H7 (cell line): ENCODE measurements at places on chromosomes 6 and 20. TPM values are rescaled to one million over a fixed set of nuclear protein-coding genes. Genes with fewer than 3 reads are reported as not detected.

DNA sequence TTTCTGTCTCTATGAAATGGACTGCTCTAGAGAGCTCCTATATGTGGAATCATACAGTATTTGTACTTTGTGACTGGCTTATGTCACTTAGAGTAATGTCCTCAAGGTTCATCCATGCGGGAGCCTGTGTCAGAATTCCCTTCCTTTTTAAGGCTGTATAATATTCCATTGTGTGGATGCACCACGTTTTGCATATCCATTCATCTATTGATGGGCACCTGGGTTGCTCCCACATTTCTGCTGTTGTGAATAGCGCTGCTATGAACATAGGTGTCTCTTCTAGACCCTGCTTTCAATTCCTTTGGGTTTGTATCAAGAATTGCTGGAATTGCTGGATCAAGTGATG lies 155.4 kb downstream of the BMP7 start:
- no peak for DNase-seq

DNA sequence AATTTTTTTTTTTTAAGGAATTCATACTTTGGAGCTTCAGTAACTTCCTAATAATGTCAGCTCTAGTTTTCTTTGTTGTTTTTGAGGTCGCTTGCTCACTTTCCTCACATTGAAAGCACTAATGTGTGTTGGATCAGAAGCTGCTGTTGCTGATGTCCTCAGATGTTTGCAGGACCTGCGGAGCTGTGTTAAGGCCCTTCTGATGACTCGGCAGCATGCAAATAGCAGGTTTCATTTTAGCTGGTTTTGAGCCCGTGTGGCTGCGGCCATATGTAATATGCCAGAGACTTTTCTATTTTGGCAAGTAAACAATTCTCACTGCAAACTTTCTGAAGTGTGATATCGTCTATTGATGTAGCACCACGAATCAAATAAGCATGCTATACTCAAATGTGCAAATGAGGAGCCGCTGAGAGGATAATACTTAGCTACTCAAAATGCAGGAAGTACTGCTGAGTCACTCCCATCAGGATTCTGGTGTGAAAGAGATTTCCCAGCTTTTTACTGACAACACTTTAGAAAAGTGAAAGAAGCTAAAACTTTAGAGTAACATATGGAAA lies 187.8 kb downstream of the SASH1 start:
- no peak for DNase-seq

DNA sequence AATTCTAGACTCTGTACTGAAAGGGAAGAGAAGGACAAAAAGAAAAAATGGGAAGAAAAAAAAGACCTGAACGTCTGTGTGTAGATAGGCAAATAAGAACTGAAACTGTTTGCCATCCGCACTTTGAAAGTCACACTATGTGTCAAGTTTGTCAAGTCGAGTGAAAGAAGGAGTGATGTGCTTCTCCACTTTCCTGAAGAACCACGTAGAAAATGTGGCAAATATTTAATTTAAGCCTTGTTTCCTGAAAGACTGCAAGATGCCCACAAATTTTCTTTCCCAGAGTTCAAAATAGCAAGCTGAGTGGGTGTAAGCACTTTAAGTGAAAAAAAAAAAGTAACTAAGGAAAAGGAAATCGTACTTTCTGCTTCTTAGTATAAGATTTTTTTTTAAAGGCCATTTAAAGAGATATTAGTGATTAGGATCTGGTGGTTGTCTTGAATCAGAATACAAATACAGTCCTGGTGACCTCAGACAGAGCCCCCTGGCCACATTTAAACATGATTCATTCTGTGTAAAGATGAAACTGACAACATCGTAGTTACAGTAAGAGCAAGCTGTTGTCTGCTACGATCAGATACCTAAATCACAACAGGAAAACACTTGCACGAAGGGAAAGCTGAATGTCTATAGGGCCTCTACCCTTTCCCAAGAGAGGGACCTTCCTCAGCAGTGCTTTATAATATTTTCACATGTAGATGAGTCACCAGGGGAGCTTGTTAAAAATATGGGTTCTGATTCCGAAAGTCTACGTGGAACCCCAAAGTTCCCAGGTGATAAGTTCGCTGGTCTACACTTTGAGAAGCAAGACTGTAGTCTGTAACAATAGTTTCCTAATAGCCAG lies 102.3 kb downstream of the HIVEP2 start:
- no peak for DNase-seq

- DNase-seq = no peak
These were observed 278.1 kb upstream of the SASH1 start for GRCh38 chr6:148064406-148065134.

Gene NPEPL1
- total RNA-seq = 30.9 and 33.8 TPM in 2 replicates

Gene DLK2
- 0.33 and 0.42 TPM in 2 replicates for total RNA-seq

Gene OXT
- total RNA-seq = 1.5 TPM in 1 of 2 replicates, not detected in the other

Gene CLVS2
- total RNA-seq = 0.26 and 0.94 TPM in 2 replicates
